ENCODE measurements at places on chromosomes 1 and 21. TPM values are rescaled to one million over a fixed set of nuclear protein-coding genes. Genes with fewer than 3 reads are reported as not detected.

DNA sequence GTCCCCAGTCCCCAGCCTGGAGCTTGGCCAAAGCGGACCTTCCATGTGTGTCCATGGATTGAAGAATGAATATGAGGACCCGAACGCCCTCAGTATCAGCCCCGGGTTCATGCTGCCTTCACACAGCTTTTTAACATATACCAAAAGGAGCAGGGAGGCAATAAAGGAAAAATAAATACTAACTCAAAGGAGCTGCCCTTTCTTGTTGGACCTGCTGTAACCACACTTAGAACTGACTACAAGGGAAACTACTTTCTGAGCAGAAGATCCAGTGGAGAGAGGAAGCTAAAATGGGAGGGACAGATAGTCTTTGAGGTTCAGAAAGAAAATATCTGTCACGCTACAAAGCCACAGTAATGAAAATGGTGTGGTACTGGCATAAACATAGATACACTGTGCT, 48.6 kb downstream of the CNN3 start:
- no peak overlapping the region for H3K4me3 ChIP-seq
- H3K4me1 ChIP-seq: peaks cover 8% of the 10 kb centered on the region
- H3K27ac ChIP-seq: peak overlapping the region; percentile 76
- H3K36me3 ChIP-seq: no peaks in the 10 kb centered on the region

- H3K36me3 ChIP-seq: no peaks in the 10 kb centered on the region
- no peaks in the 10 kb centered on the region for H3K27me3 ChIP-seq
- DNase-seq: no peak
- H3K4me1 ChIP-seq: no peaks in the 10 kb centered on the region
- no peak overlapping the region for H3K27ac ChIP-seq
Observed at GRCh38 chr1:23524163-23524562, 6.9 kb downstream of the E2F2 start.

DNA sequence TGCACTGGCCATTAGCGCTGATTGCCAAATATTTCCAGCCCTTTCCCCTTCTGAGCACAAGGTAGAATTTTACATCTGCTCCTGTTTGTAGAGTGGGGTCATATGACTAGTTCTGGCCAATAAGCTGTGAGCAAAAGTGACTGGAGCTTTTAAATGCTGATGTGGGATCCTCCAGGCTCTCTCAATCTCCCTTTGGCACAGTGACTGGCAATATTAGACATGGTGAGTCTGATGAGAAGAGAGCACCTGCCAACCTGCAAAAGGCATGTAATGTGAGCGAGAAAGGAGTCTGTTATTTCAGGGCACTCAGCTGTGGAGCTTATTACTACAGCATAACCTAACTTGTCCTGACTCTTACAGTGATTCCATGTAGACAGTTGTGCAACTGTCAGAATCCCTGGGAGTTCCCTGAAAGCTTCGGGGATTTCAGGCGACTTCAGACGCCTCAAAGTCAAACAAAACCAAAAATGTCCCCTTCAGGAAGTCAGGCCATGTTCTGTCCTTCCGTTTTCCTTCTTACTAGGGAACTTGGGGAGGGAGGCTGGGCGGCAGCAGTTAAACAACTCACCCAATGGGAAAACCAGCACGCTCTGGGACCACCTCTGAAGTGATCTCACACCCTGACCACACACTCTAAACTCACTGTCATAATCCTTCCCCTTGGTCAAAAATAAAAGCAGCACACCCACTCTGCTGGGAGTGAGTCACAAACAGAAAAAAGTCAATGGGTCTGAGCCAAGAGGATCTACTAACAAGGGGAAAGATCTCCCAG, 3.6 kb upstream of the RASSF5 start:
- no peaks in the 10 kb centered on the region for H3K27me3 ChIP-seq
- no peak overlapping the region for H3K27ac ChIP-seq
- DNase-seq: no peak

GRCh38 chr21:26948194-26948593, 18.7 kb downstream of the ADAMTS5 start:
- DNase-seq: no peak
- no peaks in the 10 kb centered on the region for H3K36me3 ChIP-seq
- no peak overlapping the region for H3K4me3 ChIP-seq
- H3K27me3 ChIP-seq: no peaks in the 10 kb centered on the region
- no peak overlapping the region for H3K27ac ChIP-seq

- H3K4me3 ChIP-seq: no peak overlapping the region
- no peaks in the 10 kb centered on the region for H3K4me1 ChIP-seq
- no peaks in the 10 kb centered on the region for H3K36me3 ChIP-seq
- H3K27ac ChIP-seq: no peak overlapping the region
- DNase-seq: no peak
Observed at GRCh38 chr1:161681879-161682278, 18.9 kb downstream of the FCGR2B start.

GRCh38 chr1:11176081-11176706, 13.0 kb upstream of the ANGPTL7 start:
- peaks cover 7% of the 10 kb centered on the region for H3K4me1 ChIP-seq
- DNase-seq: no peak
- H3K36me3 ChIP-seq: no peaks in the 10 kb centered on the region
- no peak overlapping the region for H3K27ac ChIP-seq
- no peaks in the 10 kb centered on the region for H3K27me3 ChIP-seq

GRCh38 chr1:204920967-204921366, 50.3 kb downstream of the NFASC start:
- no peaks in the 10 kb centered on the region for H3K36me3 ChIP-seq
- no peak for DNase-seq
- H3K4me1 ChIP-seq: no peaks in the 10 kb centered on the region
- no peak overlapping the region for H3K27ac ChIP-seq

PTGFR gene
- 0.34 TPM for total RNA-seq

FAM78B gene
- 11.0 TPM for total RNA-seq

FGR gene
- total RNA-seq: 4.0 TPM

CRYAA gene
- not detected for total RNA-seq

LCE1A gene
- 3.4 TPM for total RNA-seq

All from prostate gland (tissue), 2 donors.